ENCODE measurements at places on chromosomes 3 and 15.

GRCh38 chr3:182978387-182978786, 2.0 kb downstream of the DCUN1D1 start:
- no peak for DNase-seq

- DNase-seq, result no peak
These were observed 630.9 kb upstream of the AGTR1 start for GRCh38 chr3:148066802-148067201.

DNA sequence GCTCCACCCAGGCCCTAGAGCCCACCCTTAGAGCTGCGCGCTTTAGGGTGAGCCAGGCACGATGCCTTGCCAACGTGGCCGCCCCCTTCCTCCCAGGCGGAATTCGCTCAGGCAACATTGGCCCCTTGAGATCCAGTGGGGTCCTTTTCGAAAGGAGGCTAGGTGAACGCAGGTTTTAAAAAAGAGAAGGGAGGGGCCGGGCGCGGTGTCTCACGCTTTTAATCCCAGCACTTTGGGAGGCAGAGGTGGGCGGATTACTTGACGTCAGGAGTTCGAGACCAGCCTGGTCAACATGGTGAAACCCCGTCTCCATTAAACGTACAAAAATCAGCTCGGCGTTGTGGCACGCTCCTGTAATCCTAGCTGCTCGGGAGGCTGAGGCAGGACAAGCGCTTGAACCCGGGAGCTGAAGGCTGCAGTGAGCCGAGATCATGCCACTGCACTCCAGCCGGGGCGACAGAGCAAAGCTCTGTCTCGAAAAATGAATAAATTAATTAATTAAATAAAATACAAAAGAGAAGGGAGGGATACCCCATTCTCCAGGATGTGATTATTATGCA, 984 bp upstream of the RPP25 start:
- DNase-seq, result no peak

DNA sequence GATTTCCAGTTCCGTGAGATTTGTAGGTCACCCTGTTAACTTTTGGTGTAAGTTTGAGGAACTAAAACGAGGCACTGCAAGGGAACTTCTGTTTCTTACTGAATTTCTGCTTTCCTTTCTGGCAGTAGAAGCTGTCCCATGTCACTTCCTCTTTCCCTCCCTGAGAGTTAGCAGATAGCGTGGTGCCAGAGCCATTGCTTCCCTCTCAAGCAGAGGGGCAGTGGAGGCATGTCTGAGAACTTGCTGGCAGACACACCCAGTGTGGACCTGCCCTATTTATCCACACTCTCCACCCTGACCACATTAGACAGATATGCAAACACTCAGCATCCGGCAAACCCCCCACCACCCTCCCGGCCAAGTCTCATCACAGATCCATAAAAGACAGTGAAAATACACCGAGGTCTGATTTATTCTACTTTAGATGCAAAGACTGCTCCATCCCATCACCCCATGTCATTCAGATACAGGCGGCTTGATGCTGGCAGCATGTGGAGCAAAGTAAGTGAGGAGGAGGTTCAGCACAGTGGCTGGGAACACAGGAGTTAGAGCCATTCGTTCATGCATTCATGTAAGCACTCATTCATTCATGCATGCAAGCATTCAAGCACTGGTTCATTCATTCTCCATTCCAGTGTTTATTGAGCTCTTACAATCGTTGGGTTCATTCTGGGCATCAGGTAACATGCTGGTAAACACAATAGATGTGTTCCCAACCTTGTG, 324.7 kb downstream of the SHQ1 start:
- DNase-seq, result no peak

All from stimulated activated CD4-positive, alpha-beta T cell treated with anti-CD3 and anti-CD28 coated beads, Interleukin-1b, Interleukin-23, amount 100 ng/mL, for 1 hour (primary cell).